ENCODE measurements at places on chromosomes 4 and X.

- DNase-seq = no peak
These were observed 268.8 kb upstream of the GALNT7 start for GRCh38 chr4:172899861-172900260.

DNA sequence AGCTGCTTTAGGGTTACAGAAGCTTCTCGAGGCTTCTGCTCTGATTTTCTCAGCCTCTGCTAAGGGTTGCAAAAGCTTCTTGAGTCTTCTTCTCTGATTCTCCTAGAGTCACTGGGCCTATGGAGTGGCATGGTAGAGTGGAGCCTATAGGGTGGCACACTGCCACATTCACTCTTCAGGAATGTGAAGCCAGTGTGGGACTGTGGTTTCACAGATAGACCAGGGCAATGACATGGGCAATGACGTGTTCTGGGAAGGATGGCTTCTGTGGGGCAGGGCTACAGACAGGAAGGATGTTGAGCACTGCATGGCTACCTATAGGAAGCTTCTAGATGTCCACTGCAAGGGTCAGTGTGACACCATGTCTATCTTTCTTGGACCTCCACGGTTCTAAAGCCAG, 11.0 kb upstream of the MAMLD1 start:
- DNase-seq = no peak

- DNase-seq = peak; percentile 10
These were observed 548.1 kb downstream of the PPP4R3C start for GRCh38 chrX:26915064-26915463.

DNA sequence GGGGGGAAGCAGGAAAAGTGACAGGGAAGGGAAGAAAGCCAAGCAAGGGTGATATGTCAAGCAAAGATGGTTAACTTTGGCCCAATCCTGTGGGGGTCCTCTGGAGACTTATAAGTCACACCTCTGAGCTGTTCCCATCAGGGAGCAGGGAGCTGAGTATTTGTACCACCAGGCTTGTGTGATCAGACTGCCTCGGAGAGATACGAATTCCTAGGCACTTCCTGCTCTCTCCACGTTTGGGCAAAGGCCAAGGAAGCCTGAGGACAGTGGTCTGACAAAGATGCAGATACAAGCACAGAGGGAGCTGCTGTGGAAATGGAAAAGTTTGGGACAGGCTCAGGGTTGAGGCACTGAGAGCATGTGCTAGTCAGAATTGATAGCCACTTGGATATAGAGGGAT, 10.4 kb upstream of the PPP3CA start:
- DNase-seq = peak; percentile 24

GRCh38 chr4:1767061-1767769, 25.9 kb upstream of the FGFR3 start:
- peak; percentile 5 for DNase-seq

- DNase-seq = peak; percentile 17
These were observed 27.4 kb downstream of the PRSS12 start for GRCh38 chr4:118325431-118325830.

DNA sequence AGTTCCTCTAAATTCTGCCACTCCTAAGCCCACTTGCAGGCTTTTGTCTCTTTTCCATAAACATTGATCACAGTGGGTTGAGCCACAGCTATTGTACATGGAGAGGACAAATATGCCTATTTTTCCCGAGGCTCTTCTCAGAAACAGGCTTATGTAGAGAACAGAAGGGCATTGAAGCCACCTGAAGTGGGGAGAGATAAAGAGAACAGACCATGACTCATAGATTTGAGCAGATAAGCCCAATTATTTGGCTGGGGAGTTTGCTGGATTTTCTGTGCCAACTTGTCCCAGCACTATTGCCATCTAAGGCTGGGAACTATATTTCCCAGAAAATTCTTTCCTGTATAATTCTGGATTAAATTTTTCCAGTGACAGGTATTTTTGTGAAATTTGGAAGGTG, 446.1 kb upstream of the RPS6KA3 start:
- DNase-seq = no peak

DNA sequence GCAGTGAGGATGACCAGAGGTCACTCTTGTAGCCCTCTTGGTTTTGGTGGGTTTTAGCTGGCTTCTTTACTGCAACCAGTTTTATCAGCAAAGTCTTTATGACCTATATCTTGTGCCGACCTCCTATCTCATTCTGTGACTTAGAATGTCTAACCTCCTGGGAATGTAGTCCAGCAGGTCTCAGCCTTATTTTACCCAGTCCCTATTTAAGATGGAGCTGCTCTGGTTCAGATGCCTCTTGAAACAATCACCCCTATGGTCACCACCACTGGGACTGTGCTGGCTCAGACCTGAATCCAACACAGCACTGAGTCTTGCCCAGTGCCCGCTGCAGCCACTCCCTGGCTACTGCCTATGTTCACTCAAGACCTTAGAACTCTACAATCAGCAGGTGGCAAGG, 49.4 kb downstream of the MCUB start:
- DNase-seq = no peak

DNA sequence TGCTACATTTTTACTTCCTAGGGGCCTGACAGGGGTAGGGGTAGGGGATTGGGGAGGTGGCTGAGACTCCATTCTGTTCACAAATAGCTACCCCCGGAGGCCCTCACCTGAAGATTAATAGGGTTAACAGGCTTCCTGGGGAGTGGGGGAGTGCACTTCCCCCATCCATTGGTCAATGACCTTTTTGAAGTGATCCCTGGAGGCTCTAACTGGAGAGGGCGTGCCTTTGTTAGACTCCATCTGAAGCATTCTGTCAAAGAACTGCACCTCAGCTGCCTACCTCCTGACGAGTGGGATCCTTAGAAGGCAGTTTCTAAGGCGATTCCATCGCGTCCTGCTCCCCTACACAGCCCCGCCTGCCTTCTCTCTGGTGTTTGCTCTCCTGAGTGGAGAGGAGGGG, 10.0 kb upstream of the MTM1 start:
- DNase-seq = no peak

DNA sequence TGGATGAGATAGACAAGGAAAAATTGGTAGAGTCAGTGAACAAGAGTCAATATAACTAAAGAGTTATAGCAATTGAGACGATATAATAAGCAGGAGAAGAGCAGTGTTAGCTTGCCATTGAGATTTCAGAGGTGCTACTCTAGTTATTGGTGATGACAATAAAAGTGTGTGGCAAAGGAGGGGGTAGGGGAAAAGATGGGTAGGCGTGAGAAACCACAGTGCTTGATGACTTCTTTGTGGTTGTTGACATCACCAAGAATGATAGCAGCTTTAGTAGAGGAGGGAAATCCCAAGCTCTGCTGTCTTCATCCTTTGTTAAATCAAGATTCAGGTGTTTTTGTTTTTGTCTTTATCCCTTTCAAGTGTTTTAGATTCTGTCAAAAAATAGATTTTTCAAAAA, 179.9 kb upstream of the PPP3CA start:
- DNase-seq = no peak

DNA sequence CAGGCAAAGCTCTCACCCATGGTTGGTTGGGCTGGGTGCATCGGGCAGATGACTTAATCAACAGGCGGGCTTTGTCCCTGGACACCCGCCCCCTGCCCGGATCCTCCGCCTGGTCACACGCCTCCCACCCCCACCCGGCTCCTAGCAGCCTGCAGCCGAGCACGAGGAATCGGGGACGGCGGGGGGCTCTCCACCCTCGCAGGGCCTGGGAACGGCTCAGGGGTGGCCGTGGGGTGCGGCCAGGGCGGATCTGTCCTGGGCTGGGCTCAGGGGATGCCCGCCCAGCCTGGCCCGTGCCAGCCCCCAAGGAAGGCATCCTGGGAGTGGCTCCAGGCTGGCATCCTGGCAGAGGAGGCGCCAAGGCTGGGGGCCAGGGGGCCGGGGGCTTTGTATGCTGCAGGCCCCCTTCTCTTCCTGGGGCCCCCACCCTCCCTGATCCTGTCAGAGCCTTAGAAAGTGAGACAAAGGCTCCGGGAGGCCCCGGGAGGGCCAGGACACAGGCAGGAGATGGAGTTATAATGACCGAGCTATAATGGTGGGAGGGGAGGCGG, 32.5 kb upstream of the FGFR3 start:
- no peak for DNase-seq

GRCh38 chr4:72295966-72296557, 264.3 kb downstream of the NPFFR2 start:
- peak; percentile 65 for DNase-seq

DNA sequence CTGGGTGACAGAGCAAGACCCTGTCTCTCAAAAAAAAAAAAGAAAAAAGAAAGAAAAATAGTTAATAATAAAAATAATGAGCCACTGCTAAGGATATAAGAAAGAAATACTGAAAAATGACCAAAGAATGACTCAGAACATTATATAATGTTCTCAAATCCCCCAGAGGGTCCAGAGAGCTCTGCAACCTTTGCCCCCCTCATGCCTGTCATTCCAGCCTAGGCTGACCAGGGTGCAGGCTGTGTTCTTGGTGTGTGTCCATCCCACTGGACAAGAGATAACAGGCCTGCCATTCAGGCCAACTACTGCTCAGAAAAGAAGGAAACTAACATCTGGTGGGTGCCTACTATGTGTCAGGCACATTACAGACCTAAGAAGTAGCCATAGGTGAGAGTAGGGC, 72.7 kb upstream of the EDNRA start:
- DNase-seq = peak; percentile 12

- peak; percentile 91 for DNase-seq
These were observed 65.8 kb upstream of the MSN start for GRCh38 chrX:65601530-65602220.

DNA sequence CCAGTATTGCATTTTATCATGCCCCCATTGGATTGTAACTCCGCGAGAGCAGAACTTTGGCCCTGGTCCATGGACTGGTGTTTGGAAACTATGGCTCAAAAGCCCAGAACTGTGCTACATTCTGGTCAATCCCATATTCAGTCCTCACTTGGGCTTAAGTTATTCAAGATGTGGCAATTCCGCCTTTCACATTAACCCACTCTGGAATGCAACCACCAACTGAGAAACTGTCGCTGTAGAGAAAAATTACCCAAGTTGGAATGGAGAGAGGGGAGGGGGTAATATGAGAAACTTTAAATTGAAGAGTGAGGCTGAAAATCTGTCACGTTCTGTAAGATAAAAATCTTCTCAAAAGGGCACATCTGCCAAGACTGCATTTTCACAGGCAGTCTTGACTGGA, 189.6 kb upstream of the NHS start:
- DNase-seq = no peak

DNA sequence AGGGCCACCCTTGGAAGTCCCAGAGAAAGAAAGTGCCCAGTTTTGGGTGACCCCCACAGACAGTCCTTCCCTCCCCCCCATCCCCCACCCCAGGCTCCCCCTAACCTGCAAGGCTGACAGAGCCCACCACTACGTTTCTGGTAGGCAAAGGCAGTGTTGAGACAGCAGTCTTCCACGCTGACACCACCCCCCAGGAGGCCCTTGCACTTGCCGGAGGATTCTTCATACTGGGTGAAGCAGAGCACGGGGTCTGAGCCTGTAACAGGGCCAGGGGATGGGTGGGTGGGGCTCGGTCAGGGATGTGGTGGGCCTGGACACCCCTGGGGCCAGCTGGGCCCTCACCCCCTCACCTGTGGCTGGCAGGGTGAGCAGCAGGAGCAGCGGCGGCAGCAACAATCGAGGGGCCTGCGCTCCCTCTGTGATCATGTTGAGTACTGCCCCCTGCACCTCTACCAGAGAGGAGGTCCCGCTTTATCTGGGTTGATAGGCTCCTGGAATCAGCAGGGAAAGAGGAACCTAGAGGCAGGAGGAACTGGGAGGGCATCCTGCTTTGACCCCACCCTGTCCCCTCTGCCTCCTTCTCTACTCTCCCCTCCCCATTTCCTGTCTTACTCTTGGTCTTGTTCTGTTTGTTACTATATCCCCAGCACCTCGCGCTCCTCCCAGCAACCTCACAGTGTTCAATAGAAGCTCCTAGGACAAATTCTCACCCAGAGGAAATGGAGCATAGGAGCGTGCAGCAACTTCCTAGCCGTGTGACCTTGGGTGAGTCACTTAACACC, at the start of gene CFP:
CFP (minus strand) TSS at position 512 of the 782 bp plus-strand sequence; CDS start at position 426, 86 bp downstream.
- DNase-seq = no peak

- peak; percentile 98 for DNase-seq
These were observed 132.6 kb downstream of the FHIP1A start for GRCh38 chr4:151541389-151542071.

DNA sequence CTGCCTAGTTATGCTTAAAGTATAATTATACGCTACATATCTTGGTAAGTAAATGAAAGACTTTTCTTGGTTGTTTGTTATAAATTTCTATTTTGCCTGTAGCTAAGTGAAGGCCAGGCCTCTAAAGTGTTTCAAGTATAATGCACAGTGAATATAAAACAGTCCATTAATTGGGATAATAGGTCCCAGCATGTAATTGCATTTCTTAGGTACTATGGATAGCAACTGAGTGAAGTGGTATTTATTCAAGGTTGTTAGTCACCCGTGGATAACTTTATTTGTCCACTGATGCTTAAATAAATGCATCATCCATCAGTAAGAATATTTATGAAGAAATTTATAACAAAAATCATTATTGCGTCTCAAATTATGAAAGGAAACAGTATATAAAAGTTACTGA, 59.1 kb downstream of the TEX13C start:
- no peak for DNase-seq

DNA sequence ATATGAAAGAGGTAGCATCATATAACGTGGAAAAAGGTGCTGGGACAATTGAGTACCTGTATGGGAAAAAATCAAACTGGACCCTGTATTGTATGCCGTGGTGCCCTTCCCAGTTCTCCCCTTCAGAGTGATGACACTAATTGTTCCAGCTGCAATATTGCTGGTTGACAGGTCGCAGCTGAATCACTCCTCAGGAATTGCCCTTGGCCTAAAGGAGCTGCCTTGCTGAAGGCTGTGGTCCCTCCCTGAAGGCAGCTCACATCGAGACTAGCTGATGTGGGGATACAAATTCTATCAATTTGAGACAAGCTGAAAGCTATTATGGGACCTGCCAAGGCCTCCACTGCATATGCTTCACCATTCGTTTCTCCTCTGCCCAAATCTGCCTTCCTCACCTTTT, 39.3 kb upstream of the CXCL8 start:
- DNase-seq = peak; percentile 18

DNA sequence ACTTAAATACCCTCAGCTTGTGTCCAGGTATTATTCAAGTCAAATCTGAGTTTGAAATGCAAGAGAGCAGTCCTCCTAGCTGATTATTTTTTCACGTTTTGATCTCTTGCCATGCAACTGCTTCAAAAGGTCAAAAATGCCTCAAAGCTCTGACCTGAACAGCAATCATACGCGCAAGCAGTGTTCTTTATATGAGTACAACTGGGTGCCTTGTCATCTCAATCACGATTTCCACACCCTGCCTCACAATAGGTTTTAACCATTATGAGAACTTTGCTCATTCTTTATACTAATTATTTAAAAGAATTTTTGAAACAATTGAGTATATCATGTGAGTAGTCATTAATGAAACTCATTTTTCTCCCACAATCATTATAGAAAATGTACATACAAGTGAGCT, 649.1 kb downstream of the DMD start:
- no peak for DNase-seq

DNA sequence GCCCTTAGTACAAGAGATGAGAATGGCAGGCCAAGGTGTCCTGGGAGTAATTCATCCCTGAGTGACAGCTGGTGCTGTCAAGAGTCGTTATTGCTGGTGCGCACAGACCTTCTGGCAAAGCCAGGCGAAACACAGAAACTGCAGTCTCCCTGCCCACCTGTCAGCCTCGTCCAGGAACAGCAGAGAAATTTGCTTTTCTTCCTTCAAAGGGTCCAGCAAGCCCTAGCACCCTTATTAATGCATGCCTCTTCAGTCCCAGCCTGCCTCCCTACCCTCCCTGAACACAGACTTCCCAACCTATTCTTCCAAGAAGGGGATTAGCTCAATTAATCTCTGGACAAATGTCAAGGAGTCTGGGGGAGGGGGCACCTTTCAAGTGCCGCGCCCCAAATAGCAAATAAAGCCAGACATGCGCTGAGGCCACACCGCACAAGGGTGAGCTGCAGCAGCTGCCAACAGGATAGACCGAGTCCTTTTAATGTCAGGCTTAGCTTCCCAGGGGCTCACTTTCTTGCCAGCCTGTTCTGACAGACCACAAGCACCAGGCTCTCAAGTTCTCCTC, 250.7 kb upstream of the RASGEF1B start:
- DNase-seq = no peak
